ENCODE measurements at places on chromosomes 1 and 21. TPM values are rescaled to one million over a fixed set of nuclear protein-coding genes. Genes with fewer than 3 reads are reported as not detected.

DNA sequence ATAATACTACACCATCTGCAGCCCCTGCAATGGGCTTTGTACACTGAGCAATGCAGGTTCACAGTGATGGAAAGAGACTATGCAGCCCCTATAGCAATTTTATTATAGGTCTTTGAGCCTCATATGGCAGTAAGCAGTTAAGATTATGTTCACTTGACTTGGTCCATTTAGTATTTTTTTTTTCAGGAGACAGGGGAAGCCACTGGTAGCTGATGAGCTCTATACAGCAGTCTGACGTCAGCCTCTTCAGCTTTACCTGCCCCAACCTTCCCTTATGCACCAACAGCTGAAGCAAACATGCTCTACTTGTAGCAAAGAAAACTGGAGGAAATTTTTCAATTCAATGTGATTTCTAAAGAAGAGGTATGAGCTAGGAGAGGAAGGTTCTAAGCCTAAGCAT is 32.2 kb downstream of the AIDA start:
- no peak for DNase-seq
- H3K4me1 ChIP-seq = peaks cover 4% of the 10 kb centered on the region
- H3K27ac ChIP-seq = no peak overlapping the region
- peaks cover 10% of the 10 kb centered on the region for H3K36me3 ChIP-seq

- no peak overlapping the region for H3K27ac ChIP-seq
- H3K4me1 ChIP-seq = peaks cover 4% of the 10 kb centered on the region
- no peak overlapping the region for H3K4me3 ChIP-seq
- H3K27me3 ChIP-seq = no peaks in the 10 kb centered on the region
- DNase-seq = no peak
- H3K36me3 ChIP-seq = no peaks in the 10 kb centered on the region
Observed at GRCh38 chr1:60130703-60131102, 57.1 kb upstream of the C1orf87 start.

DNA sequence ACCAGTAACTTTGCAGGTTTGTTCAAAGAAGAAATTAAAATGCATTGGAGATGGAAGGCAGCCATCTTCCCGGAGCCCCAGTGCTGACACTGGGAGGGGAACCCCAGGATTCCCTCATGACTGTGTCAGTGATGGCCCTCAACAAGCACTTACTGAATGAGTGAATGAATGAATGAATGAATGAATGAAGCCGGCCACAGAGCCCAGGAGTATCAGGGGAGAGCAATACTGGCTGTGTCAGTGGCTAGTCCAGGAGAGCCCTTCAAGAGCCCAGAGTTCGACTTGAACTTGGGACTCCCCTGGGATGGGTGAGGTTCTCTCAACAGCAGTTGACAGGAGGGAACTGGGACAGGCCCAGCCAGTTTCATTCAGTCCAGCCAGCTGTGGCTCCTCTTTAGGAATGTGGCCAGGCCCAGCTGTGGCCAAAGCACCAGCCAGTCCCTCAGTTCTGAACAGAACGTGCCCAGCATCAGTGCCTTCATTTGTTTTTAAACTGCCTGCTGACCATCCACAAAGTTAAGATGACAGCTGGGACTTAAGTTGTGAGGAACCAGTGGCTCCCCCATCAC is 9.2 kb upstream of the ERG start:
- DNase-seq = no peak
- H3K4me1 ChIP-seq = no peaks in the 10 kb centered on the region
- H3K27me3 ChIP-seq = peaks cover 26% of the 10 kb centered on the region
- H3K27ac ChIP-seq = no peak overlapping the region
- H3K36me3 ChIP-seq = no peaks in the 10 kb centered on the region

GRCh38 chr1:65170511-65171142 is 22.6 kb downstream of the AK4 start:
- H3K27ac ChIP-seq = no peak overlapping the region
- no peak for DNase-seq
- no peaks in the 10 kb centered on the region for H3K4me1 ChIP-seq
- no peak overlapping the region for H3K4me3 ChIP-seq
- H3K36me3 ChIP-seq = no peaks in the 10 kb centered on the region

DNA sequence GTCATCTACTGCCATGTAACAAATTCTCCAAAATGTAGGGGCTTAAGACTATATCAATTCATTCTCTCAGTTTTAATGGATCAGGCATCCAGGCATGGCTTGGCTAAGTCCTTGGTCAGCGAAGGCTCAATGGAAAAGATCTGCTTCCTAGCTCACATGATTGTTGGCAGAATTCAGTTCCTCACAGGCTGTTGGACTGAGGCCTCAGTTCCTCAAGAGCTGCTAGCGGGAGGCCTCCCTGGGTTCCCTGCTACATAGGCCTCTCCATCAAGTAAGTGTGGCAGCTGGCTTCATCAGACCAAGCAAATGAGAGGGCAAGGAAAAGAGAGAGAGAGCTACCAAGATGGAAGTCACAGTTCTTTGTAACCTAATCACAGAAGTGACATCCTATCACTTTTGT is 19.6 kb upstream of the EYA3 start:
- peaks cover 2% of the 10 kb centered on the region for H3K4me1 ChIP-seq
- H3K27ac ChIP-seq = no peak overlapping the region
- no peak for DNase-seq
- no peaks in the 10 kb centered on the region for H3K36me3 ChIP-seq

- H3K4me3 ChIP-seq = no peak overlapping the region
- H3K27ac ChIP-seq = no peak overlapping the region
- no peaks in the 10 kb centered on the region for H3K36me3 ChIP-seq
- H3K27me3 ChIP-seq = peaks cover 6% of the 10 kb centered on the region
- no peak for DNase-seq
Observed at GRCh38 chr1:245056913-245057312, 97.9 kb upstream of the KIF26B start.

GRCh38 chr21:27219068-27219467 is 252.2 kb upstream of the ADAMTS5 start:
- DNase-seq = no peak
- no peak overlapping the region for H3K27ac ChIP-seq
- H3K27me3 ChIP-seq = no peaks in the 10 kb centered on the region
- no peaks in the 10 kb centered on the region for H3K4me1 ChIP-seq

The TRIM62 gene
- 1.5 TPM for total RNA-seq

DNA sequence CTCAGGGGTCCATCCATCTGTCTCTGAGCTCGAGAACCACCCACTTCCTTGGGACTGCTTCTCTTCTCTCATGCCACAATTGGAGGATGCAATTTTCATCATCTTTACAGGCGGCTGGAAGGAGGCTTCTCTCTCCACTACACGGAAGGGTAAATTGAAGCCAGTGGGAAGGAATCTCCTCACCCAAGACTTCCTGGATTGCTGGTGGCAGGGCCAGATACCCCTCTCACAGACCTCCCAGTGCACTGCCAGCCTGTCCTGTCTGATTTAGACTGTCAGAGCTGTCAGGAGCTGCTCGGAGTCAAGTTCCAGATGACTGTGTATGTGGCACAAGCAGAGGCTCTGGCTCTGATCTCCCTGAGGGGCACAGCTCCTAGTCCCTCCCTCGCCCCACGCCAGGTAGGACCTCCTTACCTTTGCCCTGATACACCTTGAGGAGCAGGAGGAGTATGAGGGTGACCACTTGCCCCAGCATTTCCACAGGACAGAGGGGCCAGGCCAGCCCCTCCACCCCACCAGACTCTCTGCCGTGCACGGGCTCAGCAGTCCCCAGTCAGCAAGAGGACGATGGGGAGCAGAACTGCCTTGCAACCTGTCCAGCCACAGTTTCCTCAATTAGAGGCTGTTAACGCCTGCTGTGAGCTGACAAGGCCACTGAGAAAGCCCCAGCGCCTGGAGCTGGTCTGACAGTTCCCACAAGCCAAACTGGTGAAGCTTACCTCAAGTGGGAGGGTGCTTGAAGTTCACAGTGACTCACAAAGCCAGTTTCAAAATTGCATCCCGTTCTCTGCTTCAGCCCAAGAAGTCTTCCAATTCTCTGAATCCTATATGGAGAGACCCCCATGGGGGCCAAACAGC is at the start of gene CD244:
Gene CD244, minus strand, starts transcription at position 685 of the 858 bp plus-strand sequence. Its CDS starts 210 bp downstream, at position 475.
- peaks cover 10% of the 10 kb centered on the region for H3K4me1 ChIP-seq
- no peak within 1 kb of the TSS for H3K27ac ChIP-seq
- no peak within 1 kb of the TSS for H3K4me3 ChIP-seq
- H3K36me3 ChIP-seq = no peaks in the 10 kb centered on the region

The JTB gene
- total RNA-seq = 131 TPM

- peaks cover 11% of the 10 kb centered on the region for H3K4me1 ChIP-seq
- no peak overlapping the region for H3K4me3 ChIP-seq
- DNase-seq = no peak
- H3K36me3 ChIP-seq = peaks cover 20% of the 10 kb centered on the region
- no peaks in the 10 kb centered on the region for H3K27me3 ChIP-seq
- H3K27ac ChIP-seq = no peak overlapping the region
Observed at GRCh38 chr1:53050310-53050709, 11.7 kb upstream of the PODN start.

GRCh38 chr1:202661136-202661845 is 49.0 kb downstream of the SYT2 start:
- H3K4me3 ChIP-seq = no peak overlapping the region
- DNase-seq = no peak
- no peak overlapping the region for H3K27ac ChIP-seq
- H3K27me3 ChIP-seq = peaks cover 12% of the 10 kb centered on the region

The GBP6 gene
- 0.07 TPM for total RNA-seq

DNA sequence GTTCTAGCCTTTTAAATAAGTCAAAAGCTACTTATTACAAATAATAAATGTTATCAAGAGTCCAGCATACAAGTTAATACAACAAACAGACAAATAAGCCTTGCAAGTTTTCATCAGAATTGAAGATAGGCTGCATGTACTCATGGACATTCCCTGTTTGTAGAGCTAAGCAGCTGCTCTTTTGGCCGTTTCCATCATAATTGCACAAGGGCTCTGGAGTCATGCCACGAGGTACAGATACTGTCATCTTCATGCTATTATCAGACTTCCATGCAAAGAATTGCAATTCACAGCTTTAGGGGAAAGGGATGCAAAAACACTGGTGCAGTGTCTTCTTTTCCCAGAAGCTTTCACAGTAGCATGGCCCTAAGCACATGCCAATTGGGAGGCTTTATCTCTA is 52.8 kb upstream of the TBX15 start:
- no peak overlapping the region for H3K4me3 ChIP-seq
- H3K27me3 ChIP-seq = no peaks in the 10 kb centered on the region
- no peaks in the 10 kb centered on the region for H3K4me1 ChIP-seq
- DNase-seq = no peak
- no peak overlapping the region for H3K27ac ChIP-seq
- H3K36me3 ChIP-seq = peaks cover 60% of the 10 kb centered on the region

The WNT9A gene
- total RNA-seq = not detected

DNA sequence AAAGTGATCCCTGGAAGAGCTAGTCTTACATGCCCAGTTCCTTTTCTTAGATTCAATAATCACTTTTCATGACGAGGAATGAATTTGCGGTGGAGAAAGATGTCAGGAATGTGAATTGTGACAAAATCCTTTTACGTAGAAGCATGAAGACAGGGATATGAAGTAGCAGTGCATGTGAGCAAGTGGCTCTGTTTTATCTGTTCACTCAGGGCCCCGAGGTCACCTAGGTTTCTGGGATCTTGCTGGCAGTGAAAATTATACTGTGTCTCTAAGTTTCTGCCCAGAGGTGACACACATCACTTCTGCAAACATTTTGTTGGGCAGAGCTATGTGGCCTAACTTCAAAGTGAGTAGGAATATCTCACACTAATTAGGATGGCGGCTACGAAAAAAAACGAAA is 79.3 kb downstream of the USP25 start:
- H3K27ac ChIP-seq = no peak overlapping the region
- no peaks in the 10 kb centered on the region for H3K27me3 ChIP-seq
- H3K36me3 ChIP-seq = peaks cover 54% of the 10 kb centered on the region
- peaks cover 11% of the 10 kb centered on the region for H3K4me1 ChIP-seq

The IFI44 gene
- 42.3 TPM for total RNA-seq

GRCh38 chr21:20106368-20106767 is 891.8 kb upstream of the NCAM2 start:
- DNase-seq = no peak
- no peak overlapping the region for H3K27ac ChIP-seq
- H3K27me3 ChIP-seq = no peaks in the 10 kb centered on the region
- H3K4me1 ChIP-seq = no peaks in the 10 kb centered on the region

DNA sequence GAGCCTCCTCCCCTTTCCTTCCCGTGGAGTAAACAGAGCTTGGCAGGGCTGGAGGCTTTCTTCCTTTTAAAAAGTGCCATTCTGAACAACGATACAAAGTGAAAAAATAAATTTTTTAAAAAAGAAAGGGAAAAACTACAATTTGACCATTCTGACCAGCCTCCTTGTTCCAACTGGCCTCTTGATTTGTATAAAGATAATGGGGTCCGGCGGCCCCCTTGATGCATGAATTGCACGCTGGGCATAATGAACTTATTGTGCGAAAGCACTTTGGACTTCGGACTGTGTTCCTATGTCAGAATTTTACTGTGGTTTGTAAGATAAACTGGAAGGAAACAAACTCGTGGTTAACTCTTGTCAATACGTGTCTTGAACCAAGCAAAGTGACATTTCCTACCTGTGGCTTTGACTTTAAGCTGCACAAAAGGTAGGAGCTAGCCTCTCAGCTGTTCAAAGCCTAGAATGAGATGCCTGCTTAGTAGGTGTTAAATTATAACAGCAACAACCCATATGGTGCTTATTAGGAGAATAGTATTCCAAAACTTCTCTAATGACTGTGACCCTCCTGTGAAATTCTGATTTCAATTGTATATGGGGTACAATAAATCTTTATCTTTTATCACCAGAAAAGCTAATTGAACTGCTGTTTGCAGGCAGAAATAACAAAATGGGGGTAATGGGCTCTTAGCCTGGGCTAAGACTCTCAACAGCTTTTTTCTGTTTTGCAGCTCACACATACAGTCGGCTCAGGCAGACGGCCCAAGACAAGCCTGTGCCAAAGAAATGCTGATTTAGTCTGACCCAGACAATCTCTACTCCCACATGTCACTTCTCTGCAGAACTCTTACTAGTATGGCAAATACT is 9.3 kb downstream of the IRF2BP2 start:
- peaks cover 23% of the 10 kb centered on the region for H3K36me3 ChIP-seq
- peaks cover 52% of the 10 kb centered on the region for H3K4me1 ChIP-seq
- H3K27me3 ChIP-seq = no peaks in the 10 kb centered on the region
- DNase-seq = no peak

The TRIM63 gene
- 0.40 TPM for total RNA-seq

GRCh38 chr1:12144236-12144635 is 22.6 kb upstream of the TNFRSF1B start:
- peaks cover 56% of the 10 kb centered on the region for H3K4me1 ChIP-seq
- no peak for DNase-seq
- peaks cover 9% of the 10 kb centered on the region for H3K36me3 ChIP-seq
- no peak overlapping the region for H3K4me3 ChIP-seq
- no peaks in the 10 kb centered on the region for H3K27me3 ChIP-seq
- peak overlapping the region; percentile 76 for H3K27ac ChIP-seq

The S100A12 gene
- not detected for total RNA-seq

GRCh38 chr21:21612466-21612865 is 614.3 kb downstream of the NCAM2 start:
- H3K4me3 ChIP-seq = no peak overlapping the region
- no peak overlapping the region for H3K27ac ChIP-seq
- DNase-seq = no peak
- H3K4me1 ChIP-seq = no peaks in the 10 kb centered on the region
- no peaks in the 10 kb centered on the region for H3K36me3 ChIP-seq
- no peaks in the 10 kb centered on the region for H3K27me3 ChIP-seq

DNA sequence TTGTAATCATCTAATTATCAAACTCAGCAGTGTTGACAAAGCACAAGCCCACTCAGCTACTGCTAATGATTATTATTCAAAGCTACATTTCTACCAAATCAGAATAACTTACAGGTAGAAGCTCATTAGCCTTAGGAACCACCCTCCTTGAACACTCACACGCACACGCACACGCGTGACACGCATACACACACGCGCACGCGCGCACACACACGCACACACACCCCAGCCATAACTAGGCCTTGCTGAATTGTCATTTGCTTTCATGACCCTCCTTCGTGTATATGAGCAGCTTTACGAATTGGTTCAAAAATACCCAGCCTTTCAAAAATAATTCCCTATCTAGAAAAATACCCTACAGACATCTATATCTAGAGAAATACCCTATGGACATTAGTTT is 195.6 kb downstream of the SMYD3 start:
- no peak overlapping the region for H3K4me3 ChIP-seq
- H3K36me3 ChIP-seq = peaks cover 18% of the 10 kb centered on the region
- no peak overlapping the region for H3K27ac ChIP-seq

The MTMR11 gene
- 0.72 TPM for total RNA-seq

The SLC35F3 gene
- not detected for total RNA-seq

Measured in activated naive CD4-positive, alpha-beta T cell treated with anti-CD3 and anti-CD28 coated beads for 36 hours (primary cell).